ENCODE measurements at places on chromosomes 13 and 19. TPM values are rescaled to one million over a fixed set of nuclear protein-coding genes. Genes with fewer than 3 reads are reported as not detected.

The FGF9 gene
- total RNA-seq = not detected

The EFNA2 gene
- 2.2 TPM for total RNA-seq

The PSG3 gene
- 0.09 TPM for total RNA-seq

The FXYD5 gene
- total RNA-seq = 197 TPM

The ZFP14 gene
- total RNA-seq = 2.2 TPM

The PRR22 gene
- total RNA-seq = 1.3 TPM

The ZNF534 gene
- not detected for total RNA-seq

The SIGLEC6 gene
- total RNA-seq = not detected

The POSTN gene
- total RNA-seq = 0.08 TPM

The MCF2L gene
- total RNA-seq = 0.45 TPM

The WDR87 gene
- total RNA-seq = not detected

The CFD gene
- 18.9 TPM for total RNA-seq

The KLF5 gene
- 52.4 TPM for total RNA-seq

The SELENOV gene
- not detected for total RNA-seq

The DUS3L gene
- 29.8 TPM for total RNA-seq

The FDX2 gene
- total RNA-seq = 32.5 TPM

The URAD gene
- not detected for total RNA-seq

The KASH5 gene
- not detected for total RNA-seq

The MEIS3 gene
- total RNA-seq = 34.2 TPM

The KLK12 gene
- not detected for total RNA-seq

The HOMER3 gene
- 30.2 TPM for total RNA-seq

The MCEMP1 gene
- total RNA-seq = not detected

The GNA15 gene
- 0.15 TPM for total RNA-seq

The ZNF497 gene
- total RNA-seq = 0.92 TPM

The CYP2A6 gene
- total RNA-seq = not detected
